T-cell (primary cell): ENCODE measurements at places on chromosomes 12 and 14. TPM values are rescaled to one million over a fixed set of nuclear protein-coding genes. Genes with fewer than 3 reads are reported as not detected.

Gene FAM186B
- 0.32 TPM for total RNA-seq

DNA sequence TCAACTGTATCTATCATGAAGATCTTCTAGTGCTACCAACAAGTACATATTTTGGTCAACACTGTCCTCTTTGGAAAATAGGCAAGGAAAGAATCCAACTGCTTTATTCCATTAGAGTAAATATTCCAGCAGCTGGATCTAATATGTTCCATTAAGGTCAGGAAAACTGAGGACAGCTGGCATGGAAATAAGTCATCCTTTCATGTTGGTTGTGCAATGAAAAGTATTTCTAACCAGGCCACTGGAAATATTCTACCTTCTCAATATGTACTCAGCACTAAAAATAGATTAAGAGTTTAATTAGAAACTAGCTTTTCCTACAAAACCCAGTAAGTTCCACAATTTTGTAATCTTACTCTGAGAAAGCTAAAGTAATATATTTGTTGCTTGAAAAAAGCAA lies 19.6 kb downstream of the HIGD1C start:
- DNase-seq: no peak
- H3K4me3 ChIP-seq: no peak overlapping the region
- H3K27me3 ChIP-seq: no peaks in the 10 kb centered on the region
- H3K4me1 ChIP-seq: no peaks in the 10 kb centered on the region

GRCh38 chr14:65439117-65439516 lies 26.6 kb downstream of the FUT8 start:
- H3K4me3 ChIP-seq: no peak overlapping the region
- no peak overlapping the region for H3K27ac ChIP-seq
- peaks cover 13% of the 10 kb centered on the region for H3K36me3 ChIP-seq
- H3K27me3 ChIP-seq: no peaks in the 10 kb centered on the region
- H3K4me1 ChIP-seq: no peaks in the 10 kb centered on the region

DNA sequence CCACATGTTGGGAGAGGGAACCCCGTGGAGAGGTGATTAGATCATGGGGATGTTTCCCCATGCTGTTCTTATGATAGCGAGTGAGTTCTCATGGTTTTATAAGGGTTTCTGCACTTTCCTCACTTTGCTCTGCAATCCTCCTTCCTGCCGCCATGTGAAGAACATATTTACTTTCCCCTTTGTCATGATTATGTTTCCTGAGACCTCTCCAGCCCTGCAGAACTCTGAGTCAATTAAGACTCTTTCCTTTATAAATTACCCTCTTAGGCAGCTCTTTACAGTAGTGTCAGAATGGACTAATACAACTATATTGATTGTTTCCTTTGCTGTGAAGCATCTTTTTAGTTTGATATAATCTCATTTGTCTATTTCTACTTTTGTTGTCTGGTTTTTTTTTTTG lies 13.1 kb upstream of the RASSF9 start:
- no peaks in the 10 kb centered on the region for H3K36me3 ChIP-seq
- no peak overlapping the region for H3K27ac ChIP-seq
- H3K27me3 ChIP-seq: no peaks in the 10 kb centered on the region

Gene FBRSL1
- 114 TPM for total RNA-seq

GRCh38 chr14:25215607-25216006 lies 165.7 kb upstream of the STXBP6 start:
- H3K27ac ChIP-seq: no peak overlapping the region
- no peak overlapping the region for H3K4me3 ChIP-seq
- no peaks in the 10 kb centered on the region for H3K4me1 ChIP-seq

DNA sequence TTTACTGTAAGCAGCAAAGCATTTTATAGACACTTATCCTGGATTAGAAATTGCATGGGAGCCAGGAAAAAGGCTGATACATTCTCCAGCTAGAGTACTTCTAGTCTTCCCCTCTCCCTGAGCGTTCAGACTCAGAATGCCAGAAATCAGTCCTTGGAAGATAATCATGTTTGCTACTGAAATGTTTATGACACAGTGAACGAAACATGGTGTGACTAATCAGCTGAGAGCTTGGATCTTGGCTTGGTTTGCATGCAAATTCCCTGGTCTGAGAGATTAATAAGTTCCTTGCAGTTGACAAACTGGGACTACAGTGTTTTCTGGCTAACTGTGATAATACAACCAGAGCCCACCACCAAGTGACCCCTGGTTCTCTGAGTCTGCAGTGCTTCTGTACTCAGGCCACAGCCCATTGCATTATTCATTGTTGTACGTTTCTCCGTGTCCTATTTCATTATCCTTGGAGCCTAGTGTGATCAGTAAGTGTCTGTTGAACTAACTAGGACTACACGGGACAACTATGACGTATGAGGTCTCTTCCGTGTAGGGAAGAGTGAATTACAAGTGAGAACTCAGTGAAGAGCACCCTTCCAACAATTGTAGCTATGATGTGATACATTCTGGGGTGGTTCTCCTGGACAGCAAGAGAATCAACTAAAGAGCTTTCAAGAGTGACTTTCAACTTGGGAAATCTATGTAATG lies 34.6 kb upstream of the EVL start:
- H3K27ac ChIP-seq: no peak overlapping the region
- DNase-seq: no peak
- H3K4me1 ChIP-seq: no peaks in the 10 kb centered on the region
- H3K36me3 ChIP-seq: no peaks in the 10 kb centered on the region

DNA sequence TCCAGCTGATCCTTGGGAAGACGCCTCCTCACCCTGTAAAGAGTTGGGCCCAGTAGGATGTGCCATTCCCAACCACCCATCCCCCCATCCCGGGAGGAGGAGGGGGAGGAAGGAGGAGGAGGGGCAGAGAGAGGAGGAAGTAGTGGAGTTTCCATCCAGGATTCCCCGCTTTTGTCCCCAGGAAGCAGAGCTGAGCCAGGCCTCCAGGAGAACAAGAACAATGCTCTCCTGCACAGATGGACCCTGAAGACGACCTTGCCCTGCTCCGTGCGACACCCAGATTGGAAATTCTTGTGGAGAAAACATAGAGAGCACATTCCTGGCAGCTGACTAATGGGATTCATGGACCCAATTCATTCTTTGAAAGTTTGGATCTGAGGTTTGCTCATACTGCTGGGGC lies 132.3 kb upstream of the CRY1 start:
- H3K4me1 ChIP-seq: no peaks in the 10 kb centered on the region
- H3K36me3 ChIP-seq: no peaks in the 10 kb centered on the region
- no peaks in the 10 kb centered on the region for H3K27me3 ChIP-seq

- H3K36me3 ChIP-seq: no peaks in the 10 kb centered on the region
- no peaks in the 10 kb centered on the region for H3K27me3 ChIP-seq
- DNase-seq: no peak
- no peaks in the 10 kb centered on the region for H3K4me1 ChIP-seq
- no peak overlapping the region for H3K4me3 ChIP-seq
These were observed 163.4 kb upstream of the RTL1 start for GRCh38 chr14:101066826-101067510.

DNA sequence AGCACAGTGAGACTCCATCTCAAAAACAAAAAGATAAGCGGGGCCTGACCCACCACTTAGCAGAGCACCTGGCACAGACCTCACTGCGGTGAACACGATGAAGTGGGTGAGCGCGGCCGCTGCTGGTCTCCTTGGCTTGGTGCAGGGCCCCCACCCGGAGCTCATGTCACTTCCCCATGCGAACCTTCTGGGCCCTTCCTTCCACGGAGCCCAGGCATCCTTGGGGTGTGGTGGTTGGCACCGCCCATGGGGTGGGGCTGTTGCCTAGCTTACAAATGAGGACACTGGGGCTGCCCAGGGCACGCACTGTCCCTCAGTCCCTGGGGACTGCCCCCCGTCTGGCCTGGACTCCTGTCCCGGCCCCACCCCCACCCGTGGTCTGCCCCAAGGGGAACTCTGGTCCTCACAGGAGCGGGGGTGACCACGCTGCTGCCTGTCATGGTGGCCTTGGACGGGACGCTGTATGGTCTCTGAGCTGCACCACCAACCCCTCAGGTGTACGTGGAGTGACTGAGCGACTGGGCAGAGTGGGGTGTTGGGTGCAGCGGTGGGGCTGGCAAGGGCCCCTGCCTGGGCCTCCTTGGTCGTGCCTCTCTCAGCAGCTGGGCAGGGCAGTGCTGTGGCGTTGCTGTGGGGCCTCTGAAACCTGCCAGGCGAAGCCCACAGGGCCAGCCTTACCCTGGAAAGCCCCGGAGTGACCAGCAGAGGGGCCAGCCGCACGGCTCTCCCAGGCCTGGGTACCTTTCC lies 15.3 kb downstream of the FBRSL1 start:
- peaks cover 13% of the 10 kb centered on the region for H3K36me3 ChIP-seq
- H3K27me3 ChIP-seq: no peaks in the 10 kb centered on the region
- no peak overlapping the region for H3K4me3 ChIP-seq
- no peak overlapping the region for H3K27ac ChIP-seq
- no peak for DNase-seq
- peaks cover 13% of the 10 kb centered on the region for H3K4me1 ChIP-seq
